ENCODE measurements at places on chromosomes 1 and 21.

GRCh38 chr1:30805304-30806003 is 47.9 kb upstream of the LAPTM5 start:
- no peak for DNase-seq

- DNase-seq: no peak
Measured at GRCh38 chr1:53401813-53402745, 57.1 kb upstream of the DMRTB1 start.

GRCh38 chr1:230197644-230198567 is 130.9 kb downstream of the GALNT2 start:
- DNase-seq: no peak

GRCh38 chr21:46352913-46353312 is 29.0 kb downstream of the PCNT start:
- no peak for DNase-seq

DNA sequence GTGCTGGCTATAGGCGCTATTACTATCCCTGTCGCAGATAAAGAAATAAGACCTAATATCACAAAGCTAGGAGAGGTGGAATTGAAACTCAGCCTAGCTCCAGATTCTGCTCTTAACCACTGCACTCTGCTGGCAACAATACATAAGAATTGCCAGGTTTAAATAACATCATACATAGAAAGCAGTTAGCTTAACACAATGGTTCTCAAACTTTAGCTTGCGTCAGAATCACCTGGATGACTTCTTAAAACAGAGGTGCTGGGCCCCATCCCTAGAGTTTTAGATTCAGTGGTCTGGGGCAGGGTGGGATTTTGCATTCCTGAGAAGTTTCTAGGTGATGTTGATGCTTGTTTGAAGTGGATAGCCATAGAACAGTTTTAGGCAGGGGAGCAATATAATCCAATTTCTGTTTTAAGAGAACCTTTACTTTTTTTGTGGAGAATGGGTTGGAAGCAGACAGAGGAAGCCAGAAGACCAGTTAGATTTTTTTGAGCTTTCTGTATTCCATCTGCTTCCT is 1.1 kb upstream of the POMGNT1 start:
- DNase-seq: no peak

DNA sequence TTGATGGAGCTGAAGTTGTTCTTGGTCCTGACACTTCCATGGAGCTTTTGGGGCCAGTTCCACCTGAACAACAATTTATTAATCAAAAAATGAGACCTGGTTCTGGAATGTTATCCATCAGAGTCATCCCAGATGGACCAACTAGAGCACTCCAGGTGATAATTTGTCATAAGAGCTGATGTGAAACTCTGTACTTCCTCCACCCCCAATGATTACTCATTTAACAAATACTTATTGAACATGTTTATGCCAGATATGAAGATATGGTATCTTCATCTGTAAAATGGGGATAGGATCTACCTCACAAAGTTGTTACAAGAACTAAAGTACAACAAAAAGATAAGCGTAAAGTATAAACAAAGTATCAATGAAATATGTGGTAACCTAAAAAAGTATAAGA is 153.2 kb downstream of the VPS13D start:
- DNase-seq: no peak

GRCh38 chr1:202786804-202787203 is 21.4 kb downstream of the KDM5B start:
- no peak for DNase-seq

- DNase-seq: no peak
Measured at GRCh38 chr1:198918920-198919319, 280.1 kb downstream of the PTPRC start.

GRCh38 chr21:45935628-45936027 is 45.9 kb upstream of the COL6A1 start:
- DNase-seq: no peak

DNA sequence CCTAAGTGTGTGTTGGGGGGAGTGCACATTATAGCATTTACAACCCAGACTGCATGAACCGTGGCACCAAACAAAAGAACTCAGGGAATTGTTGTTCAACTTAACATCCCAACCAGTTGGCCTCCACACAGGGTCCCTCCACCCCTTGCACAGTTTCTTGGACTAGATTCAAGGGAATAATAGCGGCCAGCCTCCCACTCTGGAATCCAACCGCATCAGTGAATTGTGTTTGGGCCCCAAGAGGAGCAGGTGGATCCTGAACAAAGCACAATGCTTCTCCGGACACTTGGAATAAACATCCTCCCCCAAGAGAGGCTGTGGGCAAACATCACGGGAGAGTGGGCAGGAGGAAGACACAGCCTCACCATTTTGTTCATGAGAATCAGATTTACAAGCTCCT is 18.2 kb downstream of the CD34 start:
- no peak for DNase-seq

GRCh38 chr1:5651473-5651872 is 340.8 kb downstream of the NPHP4 start:
- DNase-seq: no peak

GRCh38 chr1:165344198-165344597 is 12.3 kb downstream of the LMX1A start:
- no peak for DNase-seq

DNA sequence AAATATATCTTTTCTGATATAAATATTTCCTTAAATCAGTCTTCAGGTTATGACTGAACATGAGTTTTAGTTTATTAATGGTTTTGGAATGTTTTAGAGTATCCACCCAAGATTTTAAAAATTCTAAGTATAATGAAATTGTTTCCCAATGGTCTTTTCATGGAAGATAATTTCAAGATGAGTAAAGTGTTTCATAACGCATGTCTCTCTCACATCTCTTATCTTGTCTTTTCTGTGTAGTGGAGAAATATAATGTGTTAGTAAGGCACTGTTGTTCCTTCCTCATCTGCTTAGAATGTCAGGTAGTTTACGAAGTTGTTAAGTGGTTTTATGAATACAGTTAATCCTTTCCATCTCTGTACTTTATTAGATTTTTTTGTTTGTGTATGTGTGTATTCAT is 49.6 kb downstream of the PLA2G4A start:
- DNase-seq: no peak

DNA sequence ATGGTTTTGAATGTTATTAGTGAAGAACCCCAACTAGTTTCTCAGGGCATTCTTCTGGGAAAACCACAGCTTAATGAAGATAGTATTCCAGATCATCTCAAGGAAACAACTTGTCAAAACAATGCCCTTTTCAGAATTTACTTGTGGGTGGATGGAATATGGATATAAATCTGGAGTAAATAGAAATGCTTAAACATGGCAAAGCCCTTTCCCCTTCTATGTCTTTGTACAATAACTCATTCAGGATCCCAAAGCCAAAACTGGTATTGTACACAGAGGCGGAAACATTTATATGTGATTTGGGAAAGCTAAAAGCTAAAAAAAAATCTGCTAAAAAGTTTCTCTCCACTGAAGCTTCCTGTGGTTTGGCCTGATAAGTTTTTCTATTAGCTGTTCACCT is 55.5 kb upstream of the RGS5 start:
- DNase-seq: no peak

GRCh38 chr21:40505681-40506080 is 341.3 kb downstream of the DSCAM start:
- no peak for DNase-seq

DNA sequence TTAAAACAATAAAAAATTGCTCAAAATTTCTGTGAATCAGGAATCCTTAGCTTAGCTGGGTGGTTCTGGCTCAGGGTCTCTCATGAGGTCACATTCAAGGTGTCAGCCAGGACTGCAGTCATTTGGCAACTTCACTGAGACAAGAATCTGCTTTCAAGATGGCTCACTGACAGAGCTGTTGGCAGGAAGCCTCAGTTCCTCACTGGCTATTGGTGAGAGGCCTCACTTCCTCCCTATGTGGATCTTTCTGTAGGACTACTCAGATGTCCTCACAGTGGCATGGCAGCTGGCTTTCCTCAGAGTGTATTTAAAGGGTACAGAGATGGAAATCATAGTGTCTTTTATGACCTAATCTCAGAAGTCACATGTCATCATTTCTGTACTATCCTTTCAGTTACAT is 785.7 kb downstream of the ADGRL2 start:
- DNase-seq: no peak

- DNase-seq: no peak
Measured at GRCh38 chr21:36379251-36379650, 5.9 kb upstream of the CHAF1B start.

DNA sequence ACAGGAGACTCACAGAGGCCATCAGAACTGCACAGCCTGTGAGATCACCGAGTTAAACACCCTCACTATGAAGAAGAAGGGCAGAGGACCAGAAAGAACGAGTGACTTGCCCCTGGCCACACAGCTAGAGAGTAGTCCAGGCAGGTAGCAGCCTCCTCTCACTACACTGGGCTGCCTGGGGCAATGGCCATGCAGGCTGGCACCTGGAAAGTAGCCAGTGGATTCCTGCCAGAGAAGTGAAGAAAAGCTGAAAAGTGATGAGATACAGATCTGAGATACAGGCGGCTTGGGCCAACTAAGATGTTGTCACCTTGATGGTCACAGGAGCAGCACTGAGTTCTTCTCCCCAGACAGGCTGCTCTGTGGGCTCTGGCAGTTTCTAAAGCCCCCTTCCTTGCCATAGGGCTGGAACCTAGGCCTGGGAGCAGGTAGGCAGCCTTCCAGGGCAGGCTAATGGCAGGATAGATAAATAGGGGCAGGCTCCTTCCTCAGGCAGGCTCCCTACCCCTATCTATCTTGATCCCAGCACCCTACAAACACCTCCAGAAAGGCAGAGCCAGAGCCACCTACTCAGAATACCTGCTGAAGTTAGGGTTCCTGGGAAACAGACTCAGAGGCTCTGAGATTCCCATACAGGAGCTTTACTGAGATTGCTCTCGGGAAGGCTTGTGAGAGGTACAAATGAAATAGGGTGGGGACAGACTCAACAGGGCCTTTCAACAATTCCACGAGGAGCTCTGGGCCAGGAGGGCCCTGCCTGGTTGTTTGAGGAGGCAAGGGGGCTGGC is 106.3 kb downstream of the BEND5 start:
- no peak for DNase-seq

GRCh38 chr1:176118985-176119384 is 88.1 kb downstream of the COP1 start:
- DNase-seq: no peak

DNA sequence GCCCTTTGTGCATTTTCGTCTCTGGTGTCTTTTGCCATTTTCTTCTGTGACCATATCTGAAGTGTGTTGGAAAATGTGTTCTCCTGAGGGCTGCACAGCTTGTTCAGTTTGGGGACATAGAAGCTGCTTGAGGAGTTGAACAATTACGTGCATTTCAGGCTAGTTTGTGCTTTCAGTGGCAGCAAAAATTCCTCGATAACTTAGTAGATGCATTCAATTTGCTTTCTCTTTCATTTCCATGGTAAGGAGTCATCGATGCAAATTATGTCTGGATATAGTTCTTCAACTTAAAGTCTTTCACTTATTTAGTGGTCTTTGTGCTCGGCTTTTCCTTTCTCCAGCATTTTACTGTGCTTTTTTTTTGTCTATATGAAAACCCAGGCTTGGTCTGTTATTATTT is 441.5 kb downstream of the PLA2G4A start:
- DNase-seq: no peak

DNA sequence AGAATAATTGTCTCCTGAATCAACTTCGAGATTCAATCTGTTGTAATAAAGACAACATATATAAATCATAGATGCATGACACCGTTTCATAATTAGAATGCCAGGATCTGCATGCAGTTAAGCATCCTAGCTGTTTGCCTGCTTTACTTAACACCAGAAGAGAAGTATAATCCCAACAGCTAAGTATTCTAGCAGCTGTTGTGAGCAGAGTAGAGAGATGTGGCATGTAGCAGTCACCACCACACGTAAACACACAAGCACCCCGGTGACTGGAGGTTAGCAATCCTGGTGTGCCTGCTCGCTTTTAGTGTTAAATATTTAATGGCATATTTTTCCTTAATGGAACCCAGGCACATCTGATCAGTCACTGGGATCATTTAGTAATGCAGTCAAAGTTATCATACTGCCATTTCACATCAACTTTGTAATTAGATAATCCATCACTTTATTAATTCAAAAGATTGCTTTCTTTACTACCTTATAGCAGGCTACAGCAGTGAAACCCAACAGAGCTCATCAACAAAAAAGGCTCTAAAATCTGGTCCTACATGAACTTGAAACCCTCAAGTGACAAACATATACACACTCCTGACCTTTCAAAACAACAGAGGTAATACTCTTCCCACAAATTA is 187.9 kb downstream of the SMYD3 start:
- DNase-seq: no peak

DNA sequence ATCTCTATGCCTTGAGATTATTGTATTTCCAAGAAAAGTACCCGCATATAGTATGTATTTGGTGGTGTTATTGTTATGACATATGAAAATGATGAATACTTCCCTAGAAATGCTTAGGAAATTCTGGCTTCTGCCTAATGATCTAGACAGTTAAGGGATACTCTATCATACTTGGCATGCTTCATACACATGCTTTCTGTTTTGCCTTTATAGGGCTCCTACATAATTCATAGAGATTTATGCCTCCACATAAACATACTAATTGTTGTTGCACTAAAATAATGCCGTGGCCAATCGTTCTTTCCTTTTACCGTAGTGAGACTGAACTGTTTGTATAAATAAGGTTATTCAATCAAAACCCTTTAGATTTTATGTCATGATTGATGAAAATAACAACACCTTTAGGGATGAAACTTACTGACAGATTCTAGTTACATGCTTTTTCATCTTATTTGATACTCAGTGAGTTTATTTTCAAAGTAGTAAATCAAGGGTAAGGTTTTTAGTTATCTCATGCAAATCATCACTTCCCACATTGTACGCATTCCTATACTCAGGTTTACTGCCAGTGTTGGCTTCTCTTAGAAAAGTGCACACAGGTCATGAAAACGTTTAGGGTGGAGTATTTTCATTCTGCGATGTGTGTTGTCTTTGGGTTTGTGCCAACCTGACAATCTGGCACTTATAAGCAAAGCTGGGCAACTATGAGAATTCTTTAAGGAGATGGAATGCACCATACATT is 40.5 kb upstream of the SCYL3 start:
- no peak for DNase-seq

- DNase-seq: no peak
Measured at GRCh38 chr1:55129194-55129728, 85.9 kb downstream of the USP24 start.
